ENCODE measurements at places on chromosomes 5 and 9.

DNA sequence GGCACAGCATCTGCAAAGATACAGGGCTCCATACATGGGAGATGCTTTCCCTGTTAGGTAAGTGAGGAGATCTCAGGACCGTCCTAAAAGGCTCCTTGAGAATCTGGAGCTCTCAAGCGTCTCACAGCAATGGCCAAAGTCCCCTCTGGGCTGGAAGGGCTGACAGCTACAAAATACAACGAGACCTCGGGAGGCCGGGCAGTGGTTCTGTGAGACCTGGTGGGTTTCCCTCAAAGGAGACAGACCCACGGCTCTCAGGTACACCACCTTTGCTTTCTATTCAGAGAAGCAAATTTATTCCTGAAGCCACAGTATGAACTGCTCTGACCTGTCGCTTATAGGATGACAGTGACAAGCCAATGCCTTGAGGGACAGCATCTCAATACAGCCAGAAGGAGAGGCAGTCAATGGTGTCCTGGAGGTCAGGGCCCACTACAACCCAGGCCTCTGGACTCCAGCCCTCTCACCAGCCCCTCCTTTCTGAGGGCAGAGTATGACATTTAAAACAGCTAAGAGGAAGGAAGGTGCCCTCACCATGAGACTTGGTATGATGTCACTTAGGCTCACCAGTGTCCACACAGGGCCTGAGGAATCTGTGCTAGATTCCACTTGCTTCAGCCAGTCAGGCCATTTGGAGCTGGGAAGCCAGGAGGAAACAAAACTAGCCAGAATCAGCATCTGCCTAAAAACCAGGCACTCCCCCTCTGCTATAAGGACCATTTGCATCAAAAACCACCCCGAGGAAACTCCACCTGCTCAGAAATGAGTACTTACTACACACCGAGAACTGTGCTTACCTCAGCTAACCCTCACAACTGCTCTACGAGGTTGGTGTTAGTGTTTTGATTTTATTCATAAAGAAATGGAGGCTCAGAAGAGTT lies 86.5 kb upstream of the FSTL4 start:
- DNase-seq: no peak

DNA sequence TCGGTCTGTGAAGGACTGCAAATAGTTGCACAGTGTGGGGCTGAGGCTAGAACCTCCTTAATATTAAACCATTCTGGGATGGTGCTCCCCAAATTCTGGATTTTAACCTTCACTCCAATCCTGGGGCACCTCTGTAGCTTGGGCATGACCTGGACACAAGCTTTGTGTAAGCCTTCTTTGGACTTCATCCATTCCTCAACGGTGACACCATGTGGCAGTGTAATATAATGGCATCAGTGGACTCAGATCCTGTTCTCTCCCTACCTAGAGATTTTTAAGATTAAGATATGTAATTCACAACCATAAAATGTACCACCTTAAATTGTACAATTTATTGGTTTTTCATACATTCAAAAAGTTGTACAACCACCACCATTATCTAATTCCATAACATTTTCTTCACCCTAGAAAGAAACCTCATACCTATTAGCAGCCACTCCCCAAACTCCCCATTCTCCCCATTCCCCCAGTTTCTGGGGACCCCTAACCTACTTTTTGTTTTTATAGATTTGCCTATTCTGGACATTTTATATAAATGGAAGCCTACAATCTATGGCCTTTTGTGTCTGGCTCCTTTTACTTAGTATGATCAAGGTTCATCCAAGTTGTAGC lies 4.8 kb upstream of the PLGRKT start:
- peak; percentile 19 for DNase-seq

- DNase-seq: no peak
Measured at GRCh38 chr9:113386571-113387393, 10.0 kb upstream of the HDHD3 start.

- no peak for DNase-seq
Measured at GRCh38 chr9:137280474-137281344, 3.2 kb downstream of the TOR4A start.

GRCh38 chr5:55146543-55147151 lies 13.3 kb upstream of the GPX8 start:
- peak; percentile 88 for DNase-seq

- no peak for DNase-seq
Measured at GRCh38 chr9:107142896-107143603, 140.0 kb upstream of the RAD23B start.

DNA sequence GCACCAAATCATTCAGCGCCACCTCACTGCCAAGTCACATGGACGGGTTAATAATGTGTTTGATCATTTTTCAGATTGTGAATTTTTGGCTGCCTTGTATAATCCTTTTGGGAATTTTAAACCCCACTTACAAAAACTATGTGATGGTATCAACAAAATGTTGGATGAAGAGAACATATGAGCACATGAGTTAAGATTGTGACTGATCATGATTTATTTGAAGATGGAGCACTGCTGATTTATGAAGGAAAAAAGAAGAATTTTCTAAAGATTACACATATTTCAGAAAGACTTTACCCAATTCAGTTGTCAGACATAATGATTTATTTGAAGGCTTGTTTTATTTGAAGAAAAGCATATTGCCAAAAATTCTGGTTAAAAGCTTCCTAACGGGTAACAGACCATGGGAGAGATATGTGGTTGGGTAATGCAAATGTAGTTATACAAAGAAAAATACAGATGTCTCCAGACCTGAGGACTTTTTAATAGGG lies 37.4 kb downstream of the TNFAIP8 start:
- DNase-seq: no peak

- DNase-seq: no peak
Measured at GRCh38 chr5:33299621-33300208, 141.1 kb upstream of the TARS1 start.

DNA sequence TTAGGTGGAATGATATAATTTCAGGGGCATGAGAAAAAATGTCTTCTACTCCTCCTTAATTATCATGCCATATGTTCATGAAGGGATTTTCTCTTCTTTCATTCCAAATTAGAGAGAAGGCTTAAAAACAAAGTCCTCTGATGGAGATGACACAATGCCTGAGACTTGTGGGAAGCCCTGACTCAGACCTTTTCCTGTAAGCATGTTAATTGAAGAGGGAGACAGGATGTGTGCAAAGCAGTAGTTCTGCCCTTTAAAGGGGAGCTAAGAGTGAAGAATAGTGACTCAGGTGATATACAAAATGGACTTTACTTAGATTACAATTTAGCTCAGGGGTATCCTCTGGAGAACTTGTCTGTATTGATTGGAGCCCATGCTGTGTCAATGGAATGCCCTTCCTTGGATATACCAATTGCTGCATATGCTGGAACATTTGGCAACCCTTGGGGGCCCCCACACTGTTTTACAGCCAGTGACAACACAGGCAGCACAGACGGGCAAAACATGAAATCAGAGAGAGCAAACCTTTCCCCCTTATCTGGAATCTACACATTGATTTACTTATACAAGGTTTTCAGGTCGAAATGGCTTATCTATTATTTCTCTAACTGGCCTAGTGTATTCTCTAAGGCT lies 81.3 kb downstream of the IZUMO3 start:
- no peak for DNase-seq

DNA sequence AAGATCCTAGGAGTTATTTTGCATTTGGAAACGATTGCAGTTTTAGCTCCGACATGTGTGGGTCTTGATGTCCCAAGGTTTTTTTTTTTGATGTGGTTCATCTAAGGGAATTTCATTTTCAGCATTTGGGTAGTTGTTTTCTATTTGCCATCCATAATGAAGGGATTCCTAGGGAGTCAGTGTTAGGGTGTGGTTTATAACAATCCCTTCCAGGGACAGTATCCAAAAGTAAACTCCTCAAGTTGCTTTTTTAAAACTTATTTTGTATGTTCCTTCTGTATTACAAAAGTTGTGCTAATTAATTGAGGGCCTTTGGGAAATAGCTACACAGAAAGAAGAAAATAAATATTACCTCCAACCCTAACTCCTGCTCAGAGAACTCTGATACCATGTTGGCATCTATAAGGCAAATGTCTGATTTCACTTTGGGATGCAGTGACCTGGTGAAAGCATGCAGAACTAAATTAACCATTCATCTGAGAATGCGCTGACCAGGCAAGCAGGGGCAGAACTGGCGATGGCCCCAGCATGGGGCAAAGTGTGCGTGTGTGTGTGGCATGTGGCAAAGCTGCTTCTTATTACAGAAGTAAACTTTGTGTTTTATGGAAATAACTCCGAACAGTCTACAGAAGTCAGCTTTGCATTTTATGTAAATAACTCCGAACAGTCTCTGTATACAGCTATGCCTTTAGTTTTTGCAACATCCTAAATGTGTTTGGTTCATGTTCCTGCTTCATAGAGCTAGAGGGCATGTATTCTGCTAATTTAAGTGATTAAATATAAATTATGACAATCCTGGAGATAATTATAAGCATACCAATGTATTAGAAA lies 237.2 kb downstream of the TRPM3 start:
- DNase-seq: no peak

DNA sequence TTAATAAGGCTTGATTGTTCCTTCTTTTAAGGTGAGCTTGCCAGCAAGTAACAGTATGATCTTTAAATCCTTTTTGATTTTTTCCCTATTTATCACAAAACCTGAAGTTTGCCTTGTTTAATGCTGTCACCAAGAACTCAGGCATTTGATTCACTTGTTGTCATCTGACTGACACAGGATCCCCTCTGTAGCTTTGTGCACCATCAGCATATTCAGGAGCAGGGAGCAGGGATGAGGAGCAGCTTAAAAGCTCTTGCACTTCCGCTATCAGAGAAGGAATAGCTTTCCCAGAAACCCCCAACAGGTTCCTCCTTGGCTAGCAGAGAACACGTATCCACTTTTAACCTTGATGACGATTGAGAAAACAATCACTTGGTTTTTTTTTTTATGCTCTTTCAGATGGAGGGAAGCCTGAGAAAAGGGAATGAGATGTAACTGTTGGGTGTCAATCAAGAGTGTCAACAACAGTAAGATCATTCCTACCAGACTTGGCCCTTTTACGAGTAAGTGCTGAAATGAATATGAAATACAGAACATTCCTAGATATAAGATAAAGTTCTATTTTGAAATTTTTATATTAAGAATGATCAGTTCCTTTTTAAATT lies 433.1 kb upstream of the CDH18 start:
- no peak for DNase-seq

DNA sequence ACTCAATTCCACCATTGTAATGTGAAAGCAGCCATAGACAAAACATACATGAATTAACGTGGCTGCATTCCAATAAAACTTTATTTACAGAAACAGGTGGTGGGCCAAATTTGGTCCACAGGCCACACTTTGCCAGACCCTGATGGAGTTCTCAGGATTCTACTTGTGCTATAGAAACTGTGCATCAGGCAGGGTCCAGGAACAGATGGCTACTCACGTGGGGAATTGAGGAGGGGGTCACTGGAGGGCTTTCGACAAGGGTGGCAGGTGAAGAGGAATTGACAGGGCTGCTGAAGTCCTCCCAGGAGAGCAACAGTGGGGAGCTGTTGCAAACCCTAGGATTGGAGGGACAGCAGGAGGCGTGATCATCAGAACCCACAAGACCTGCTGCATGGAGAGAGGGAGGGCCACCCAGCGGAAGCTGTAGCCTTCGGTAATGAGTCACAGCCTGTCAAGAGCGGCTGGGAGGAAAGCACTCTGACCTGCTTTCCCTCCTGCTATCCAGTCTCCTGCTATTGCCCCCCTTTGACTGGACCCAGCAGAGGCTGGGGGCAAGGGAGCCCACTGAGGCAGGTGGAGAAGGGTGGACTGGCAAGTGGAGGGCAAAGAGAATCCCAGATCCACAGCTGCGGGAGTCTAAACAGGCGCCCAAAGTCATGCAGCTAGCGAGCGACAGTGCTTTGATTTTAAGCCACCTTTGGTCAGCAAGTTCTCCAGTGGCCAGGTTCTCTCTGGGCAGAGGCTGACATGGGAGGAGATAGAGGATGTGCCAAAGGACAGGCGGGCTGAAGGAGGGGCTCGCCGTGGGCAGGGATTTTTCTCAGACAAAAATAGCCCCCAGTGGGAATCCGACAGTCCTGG lies 138.3 kb upstream of the SMIM23 start:
- DNase-seq: no peak

DNA sequence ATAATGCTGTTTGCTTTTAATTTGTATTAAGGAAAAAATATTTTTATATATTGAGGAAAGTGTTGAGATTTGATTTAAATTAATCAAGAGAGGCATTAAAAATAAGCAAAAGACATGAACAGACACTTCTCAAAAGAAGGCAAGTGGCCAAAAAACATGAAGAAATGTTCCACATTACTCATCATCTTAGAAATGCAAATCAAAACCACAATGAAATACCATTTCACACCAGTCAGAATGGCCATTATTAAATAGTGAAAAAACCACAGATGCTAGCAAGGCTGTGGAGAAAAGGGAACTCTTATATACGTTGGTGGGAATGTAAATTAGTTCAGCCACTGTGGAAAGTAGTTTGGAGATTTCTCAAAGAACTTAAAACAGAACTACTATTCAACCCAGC lies 45.9 kb downstream of the RANBP17 start:
- no peak for DNase-seq

DNA sequence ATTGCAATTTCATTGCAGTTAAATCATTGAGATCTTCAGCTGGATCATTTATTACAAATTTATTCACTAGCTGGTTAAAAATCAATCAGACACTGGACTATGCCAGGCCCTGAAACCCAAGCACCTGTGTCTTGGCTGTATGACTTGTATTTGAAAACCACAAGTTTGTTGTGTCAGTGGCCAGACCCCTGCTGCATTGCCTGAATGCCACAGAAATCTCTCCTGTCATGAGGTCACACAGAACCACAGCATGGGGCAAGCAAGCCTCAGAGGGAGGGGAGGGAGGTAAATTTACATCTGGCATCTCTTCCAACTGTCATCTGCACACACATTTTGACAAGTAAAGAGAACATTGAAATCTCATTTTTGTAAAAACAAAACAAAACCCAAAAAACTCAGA lies 90.0 kb downstream of the ARRDC3 start:
- no peak for DNase-seq

DNA sequence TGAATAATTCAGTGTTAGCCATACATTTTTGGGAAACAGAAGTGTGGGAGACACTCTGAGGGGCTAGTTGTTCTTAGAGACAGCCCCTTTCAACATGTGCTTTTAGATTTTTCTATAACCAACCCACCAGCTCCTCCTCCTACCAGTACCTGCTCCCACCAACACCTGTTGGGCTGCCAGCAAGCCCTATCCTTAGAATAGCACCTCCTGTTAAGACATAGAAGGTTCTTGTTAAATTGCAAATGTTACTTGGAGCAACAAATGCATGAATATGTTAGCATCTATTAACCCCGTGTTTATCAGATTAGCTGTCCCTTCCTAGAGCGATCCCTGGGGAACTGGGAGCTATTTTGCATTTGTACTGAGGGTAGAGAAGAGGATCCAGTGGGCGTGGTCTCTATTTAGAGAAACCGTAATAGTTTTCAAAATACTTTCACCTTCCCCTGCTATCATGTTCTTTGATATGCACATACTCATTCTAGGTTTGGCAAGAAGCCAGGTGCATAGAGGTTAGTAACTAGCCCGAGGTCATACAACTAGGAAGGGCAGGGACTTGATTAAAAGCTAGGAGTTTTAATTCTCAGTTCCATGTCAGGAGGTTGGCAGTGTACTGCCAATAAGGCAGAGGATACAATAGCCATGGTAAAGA lies 334.4 kb downstream of the KCTD16 start:
- no peak for DNase-seq

Data from activated CD4-positive, alpha-beta T cell treated with anti-CD3 and anti-CD28 coated beads for 4 hours (primary cell).